ENCODE measurements at places on chromosomes 12 and 14.

- DNase-seq: no peak
These were observed 2.7 kb downstream of the GAPDH start for GRCh38 chr12:6536894-6537579.

DNA sequence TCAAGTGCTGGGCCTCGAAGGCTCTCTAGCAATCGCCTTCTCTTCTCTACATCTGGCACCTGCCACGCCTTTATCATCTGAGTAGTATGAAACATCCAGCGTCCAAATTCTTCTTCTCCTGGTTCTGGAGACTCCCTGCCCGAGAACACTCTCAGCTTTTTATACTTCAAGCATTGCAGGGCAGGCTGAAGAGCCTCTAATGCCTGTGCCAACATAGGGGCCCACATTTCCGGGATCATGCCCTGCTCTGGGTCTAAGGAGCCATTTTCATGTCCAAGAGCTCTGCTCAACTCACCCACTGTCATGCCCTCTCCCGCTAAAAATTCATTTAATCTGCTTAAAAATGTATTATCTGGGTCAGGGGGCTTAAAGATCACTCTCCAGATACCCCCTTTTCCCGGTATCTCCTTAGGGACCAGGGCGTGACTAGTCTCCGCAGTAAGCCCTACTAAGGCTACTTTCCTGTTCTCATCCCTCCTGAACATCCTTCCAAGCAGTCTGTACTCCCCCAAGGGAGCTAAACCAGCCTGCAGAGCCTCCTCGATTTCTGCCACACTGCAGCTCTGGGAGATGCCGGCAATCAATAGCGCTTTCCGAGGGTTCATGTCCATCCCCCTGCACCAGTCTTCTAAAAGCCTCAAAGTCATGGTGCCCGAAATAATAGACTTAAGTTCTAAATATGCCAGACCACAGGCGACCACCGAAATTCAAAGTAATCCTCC, 940 bp downstream of the MOAP1 start:
- DNase-seq: peak; percentile 8

DNA sequence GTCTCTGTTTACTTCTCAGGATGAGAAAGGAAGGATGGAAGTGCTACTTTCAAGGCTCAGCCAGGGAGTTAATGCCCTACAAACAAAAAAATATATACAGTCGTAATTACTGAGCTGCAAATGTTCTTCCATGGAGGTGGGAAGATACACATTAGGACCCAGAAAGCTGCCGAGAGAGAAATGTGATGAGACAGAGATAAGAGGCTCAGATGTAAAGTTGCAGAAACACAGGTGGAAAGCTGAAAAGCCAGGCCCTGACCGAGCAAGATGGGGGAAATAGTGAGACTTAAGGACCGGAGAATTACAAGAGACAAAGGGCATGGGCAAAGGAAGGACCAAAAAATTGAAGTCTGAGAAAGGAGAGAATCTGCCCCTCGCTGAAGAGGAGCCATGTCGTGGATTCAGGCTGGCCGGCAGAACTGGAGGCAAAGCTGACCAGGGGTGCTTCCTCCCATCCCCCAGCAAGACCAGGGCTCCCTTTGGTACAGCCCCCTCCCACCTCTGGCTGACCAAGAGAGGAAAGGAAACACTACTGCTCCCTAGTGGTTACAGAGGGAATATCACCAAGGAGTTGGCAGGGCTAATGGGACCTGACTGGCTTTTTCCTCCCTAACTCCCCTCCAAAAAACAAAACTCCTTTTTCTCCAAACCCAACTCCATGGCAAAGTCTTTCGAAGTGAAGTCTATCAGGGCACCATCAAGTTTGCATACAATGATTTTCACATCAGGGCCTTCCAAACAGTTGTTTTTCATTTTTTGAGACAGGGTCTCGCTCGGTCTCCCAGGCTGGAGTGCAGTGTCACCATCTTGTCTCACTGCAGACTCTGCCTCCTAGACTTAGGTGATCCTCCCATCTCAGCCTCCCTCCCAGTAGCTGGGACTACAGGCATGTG, 12.1 kb downstream of the ZFHX2 start:
- DNase-seq: peak; percentile 92

- no peak for DNase-seq
These were observed 179.6 kb downstream of the TMX1 start for GRCh38 chr14:51419685-51420084.

DNA sequence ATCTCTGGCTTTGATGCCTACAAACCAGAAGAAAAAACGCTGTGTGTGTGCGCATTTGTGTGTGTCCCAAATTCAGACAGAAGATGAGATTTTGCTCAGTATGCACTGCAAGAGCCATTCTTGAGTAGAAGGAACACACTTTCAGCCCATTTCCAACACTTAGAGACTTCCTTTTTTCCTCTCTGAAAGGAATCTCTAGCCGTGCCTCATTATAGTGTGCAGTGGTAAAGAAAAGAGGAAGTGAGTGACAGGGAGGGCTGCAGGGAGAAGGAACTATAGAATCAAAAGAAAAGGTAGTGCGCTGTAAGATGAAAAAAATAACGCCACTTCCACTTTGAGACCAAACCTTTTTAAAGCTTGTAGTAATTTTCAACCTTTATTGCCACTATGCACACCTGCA, 1400.9 kb upstream of the FLRT2 start:
- DNase-seq: no peak

DNA sequence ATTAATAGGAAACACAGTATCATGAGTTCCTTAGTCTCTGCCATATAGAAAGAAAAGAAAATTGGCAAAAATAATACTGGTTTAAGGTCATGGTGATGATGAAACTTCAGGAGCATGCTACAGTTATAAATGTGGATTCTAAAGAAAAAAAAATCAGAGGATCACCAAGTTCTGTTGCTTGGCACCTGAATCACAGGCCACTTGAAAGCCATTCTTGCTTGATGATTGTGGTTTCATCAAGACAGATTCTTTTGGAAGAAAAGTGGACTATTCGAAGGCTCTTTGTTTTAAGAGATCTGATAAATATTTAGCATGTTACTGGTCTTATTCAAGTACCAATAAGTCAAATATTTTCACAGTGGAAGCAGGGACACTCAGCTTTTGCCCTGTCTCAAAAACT, 148.9 kb downstream of the SAMD4A start:
- DNase-seq: no peak

DNA sequence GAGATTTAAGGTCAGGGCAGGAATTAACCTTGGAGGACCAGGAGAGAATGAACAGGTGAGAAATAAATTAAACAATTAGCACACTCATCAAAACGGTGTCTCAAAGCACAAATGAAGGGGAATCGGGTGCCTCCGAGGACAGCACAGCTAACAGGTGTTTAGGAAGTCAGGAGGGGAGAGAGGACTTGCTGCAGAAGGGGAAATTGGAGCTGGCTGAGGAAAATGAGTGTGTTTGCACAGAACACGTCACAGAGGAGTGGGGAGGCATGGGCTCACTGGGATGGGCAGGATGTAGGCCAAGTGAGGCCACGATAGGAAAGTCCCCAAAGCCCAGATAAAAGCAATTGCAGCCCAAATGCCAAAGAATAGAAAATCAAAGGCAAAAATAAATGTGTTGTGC, 121.7 kb downstream of the ZNF664 start:
- DNase-seq: no peak

DNA sequence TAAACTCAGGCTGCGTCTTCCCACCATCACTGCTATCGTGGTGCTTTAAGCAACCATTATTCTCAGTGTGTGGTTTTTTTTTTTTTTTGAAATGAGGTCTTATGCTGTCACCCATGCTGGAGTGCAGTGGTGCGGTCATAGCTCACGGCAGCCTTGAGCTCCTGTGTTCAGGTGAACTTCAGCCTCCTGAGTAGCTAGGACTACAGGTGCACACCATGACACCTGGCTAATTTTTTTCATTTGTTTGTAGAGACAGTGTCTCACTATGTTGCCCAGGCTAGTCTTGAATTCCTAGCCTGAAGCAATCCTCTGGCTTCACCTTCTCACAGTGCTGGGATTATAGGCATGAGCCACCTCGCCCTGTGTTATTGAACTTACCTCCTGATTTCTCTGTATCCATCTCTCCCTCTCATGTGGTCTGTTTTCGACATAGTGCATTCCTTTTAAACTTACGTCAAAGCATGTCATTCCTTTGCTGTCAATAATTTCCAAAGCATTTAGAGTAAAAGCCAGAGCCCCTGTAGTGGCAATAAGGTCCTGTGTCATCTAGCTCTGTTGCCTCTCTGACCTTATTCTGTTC, 255.5 kb downstream of the SNAPC1 start:
- no peak for DNase-seq

- no peak for DNase-seq
These were observed 1.2 kb upstream of the ALDH1L2 start for GRCh38 chr12:105085501-105085900.

GRCh38 chr14:23160924-23161522, 22.4 kb downstream of the SLC7A8 start:
- no peak for DNase-seq

- DNase-seq: no peak
These were observed 19.4 kb downstream of the RALGAPA1 start for GRCh38 chr14:35789651-35790050.

DNA sequence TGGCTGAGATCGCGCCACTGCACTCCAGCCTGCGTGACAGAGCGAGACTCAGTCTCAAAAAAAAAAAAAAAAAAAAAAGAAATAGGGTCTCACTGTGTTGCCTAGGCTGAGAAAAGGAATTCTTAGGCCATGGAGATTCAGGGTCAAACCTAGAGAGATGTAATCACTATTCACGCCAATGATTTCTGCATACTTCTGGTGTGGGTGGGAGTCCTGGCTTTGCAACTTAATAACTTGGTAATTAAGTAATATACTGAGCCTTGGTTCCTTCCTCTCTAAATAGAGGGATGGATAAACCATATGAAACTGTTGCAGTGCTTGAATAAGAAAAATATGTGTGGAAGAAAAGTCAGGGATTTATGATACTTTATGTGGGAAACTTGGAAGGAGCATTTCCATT, 2.7 kb downstream of the ZNF410 start:
- no peak for DNase-seq

DNA sequence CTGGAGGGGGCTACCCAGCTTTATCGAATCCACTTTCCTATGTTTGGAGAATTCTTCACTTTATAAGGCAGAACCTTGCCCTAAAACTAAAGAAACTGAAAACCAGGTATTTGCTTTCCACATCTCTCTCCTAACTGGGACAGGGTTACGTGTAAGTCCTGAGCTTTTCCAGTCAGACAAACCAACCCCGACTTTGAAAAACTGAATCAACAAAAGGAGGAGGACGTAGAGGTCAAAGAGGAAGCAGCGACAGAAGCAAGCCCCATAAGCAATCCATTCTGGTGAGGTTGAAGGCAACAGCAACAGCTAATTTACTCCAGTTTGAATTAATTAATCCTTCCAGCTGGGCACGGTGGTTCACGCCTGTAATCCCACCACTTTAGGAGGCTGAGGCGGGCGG, 47.2 kb downstream of the LRP6 start:
- no peak for DNase-seq

DNA sequence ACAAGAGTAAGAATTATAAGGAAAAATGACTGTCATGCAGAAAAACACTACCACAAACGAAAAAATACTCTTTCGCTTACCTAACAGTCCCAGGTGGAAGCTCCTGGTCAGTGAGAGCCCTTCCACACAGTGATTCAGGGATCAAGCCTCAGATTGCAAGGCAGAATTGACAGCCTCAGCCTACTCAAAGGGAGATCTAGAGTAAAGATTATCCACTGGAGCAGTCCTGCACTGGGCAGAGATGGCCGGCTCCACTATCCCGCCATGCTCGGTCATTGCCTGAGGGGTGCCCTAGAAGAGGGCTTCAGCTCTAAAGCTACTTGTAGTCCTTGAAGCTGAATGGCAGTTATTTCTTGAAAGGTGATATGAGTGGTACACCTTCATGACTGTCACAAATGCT, 174.7 kb downstream of the TTC8 start:
- DNase-seq: no peak

DNA sequence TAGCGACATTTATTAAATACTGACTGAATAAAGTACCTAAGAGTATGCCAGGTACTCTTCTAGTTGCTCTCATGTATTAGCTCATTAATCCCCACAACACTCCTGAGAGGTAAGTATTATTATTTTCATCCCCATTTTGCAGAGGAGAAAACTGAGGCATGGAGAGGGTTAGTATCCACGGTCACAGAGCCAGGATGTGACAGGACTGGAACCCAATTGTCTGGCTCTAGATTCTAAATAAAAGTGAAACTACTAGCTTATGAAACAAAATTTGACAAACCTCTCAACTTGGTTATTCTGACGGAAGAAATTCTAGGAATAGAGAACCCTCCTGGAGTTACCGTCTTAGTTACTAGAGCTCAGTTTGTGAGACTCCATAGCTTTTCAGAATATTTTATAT, 112.2 kb downstream of the CHST11 start:
- DNase-seq: no peak

DNA sequence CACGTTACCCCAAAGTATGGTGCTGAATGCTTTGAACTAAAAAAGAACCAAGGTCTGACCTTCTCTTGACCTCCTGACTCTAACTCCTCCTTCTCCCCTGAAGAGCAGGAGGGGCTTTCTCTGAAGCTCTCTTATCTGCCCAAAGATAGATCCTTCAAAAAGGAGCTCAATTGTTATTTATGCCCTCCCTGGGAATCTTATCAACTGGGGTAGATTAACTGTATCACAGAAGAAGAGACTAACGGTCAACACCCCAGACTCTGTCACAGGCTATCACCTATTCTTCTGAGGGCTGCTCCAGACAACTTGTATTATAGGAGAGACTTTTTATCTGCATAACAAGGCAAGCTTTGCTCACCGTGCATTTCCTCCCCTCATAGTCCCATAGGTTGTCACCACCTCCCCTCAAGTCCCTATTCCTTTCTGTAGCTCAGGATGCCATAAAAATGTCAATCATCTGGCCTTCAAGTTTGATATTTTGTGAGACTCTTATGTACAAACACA, 86.6 kb downstream of the PAPLN start:
- DNase-seq: no peak

- peak; percentile 53 for DNase-seq
These were observed 769 bp upstream of the ZNF740 start for GRCh38 chr12:53179687-53180219.

DNA sequence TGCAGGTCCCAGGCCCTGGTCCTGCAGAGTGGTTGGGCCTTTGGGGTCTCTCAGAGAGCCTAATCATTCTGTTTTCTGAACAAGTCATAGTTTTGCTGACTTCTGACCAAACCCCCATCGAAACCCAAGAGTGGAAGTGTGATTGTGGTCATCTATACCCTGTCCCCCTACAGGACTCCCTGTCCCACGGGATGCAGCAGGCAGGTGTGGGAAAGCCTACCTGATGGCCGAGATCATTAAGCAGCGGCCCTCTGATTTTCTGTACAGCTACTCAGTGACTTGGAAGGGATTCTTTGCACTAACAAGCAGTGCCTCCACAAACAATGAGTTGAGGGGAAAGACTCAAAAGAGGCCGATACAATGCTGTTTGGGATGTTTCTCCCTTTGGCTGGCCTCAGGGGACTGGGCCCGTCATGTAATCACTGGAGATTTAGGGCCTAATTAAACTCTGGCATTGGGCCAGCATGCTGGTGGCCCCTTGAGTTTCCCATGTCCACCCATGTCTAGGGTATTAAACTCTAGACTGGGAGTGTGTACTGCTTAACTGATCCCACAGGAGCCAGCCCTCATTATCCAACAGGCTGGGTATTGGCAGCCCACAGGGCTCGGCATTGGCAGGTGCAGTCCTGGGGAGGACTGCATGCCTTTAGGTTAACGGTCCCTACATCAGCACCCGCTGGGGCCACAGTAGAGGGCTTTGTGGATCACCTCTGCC, 192.8 kb downstream of the ZFP36L1 start:
- no peak for DNase-seq
